Fibroblast of lung (primary cell): ENCODE measurements at places on chromosomes 6 and 20. TPM values are rescaled to one million over a fixed set of nuclear protein-coding genes. Genes with fewer than 3 reads are reported as not detected.

CRIP3 gene
- polyA plus RNA-seq = not detected in 2 replicates

COL21A1 gene
- 0.52 and 28.2 TPM in 2 replicates for polyA plus RNA-seq

BEND3 gene
- 1.7 and 2.1 TPM in 2 replicates for polyA plus RNA-seq

SEMG1 gene
- not detected in 2 replicates for polyA plus RNA-seq

SOBP gene
- polyA plus RNA-seq = 2.3 and 2.7 TPM in 2 replicates

SLC17A1 gene
- not detected in 2 replicates for polyA plus RNA-seq

GPANK1 gene
- 12.7 and 13.1 TPM in 2 replicates for polyA plus RNA-seq

CPXM1 gene
- 0.92 and 11.2 TPM in 2 replicates for polyA plus RNA-seq

LAMA2 gene
- polyA plus RNA-seq = 19.5 and 22.7 TPM in 2 replicates

TMEM217 gene
- polyA plus RNA-seq = 3.0 and 3.1 TPM in 2 replicates

HLA-DQA2 gene
- not detected in 2 replicates for polyA plus RNA-seq

ZC3H12D gene
- 0.01 TPM in 1 of 2 replicates, not detected in the other for polyA plus RNA-seq

BPIFB4 gene
- not detected in 2 replicates for polyA plus RNA-seq

DNA sequence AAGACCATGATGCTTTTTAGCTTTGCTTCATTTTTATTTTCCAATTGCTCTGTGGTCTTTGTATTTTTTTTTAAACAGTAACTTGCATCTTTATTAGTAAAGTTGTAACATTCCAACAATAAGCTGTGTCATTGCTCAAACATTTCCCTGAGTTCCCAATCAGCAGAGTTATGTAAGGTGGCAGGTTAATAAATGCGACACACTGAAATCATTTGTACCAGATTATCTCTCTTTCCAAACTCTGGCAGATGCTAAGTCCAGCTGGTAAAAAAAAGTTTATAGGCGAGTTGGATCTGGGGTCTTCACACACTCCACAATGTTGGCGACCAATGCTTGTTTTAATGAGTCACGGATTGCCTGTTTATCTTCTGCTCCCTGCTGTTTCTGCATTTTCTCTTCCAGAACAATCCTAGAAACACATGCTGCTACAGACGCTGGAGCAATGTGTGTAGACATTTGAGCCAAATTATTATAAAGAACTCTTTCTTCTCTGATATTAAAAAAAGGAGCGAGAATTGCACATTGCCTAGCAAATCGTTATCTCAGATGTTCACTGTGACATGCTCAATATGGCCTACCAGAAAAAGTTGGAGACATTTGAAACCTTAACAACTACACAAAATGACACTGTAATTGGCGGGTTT lies 113.6 kb upstream of the IFNGR1 start:
- peak; percentile 76 for DNase-seq

GRCh38 chr6:25387911-25388310 lies 108.7 kb downstream of the CARMIL1 start:
- DNase-seq = no peak

DNA sequence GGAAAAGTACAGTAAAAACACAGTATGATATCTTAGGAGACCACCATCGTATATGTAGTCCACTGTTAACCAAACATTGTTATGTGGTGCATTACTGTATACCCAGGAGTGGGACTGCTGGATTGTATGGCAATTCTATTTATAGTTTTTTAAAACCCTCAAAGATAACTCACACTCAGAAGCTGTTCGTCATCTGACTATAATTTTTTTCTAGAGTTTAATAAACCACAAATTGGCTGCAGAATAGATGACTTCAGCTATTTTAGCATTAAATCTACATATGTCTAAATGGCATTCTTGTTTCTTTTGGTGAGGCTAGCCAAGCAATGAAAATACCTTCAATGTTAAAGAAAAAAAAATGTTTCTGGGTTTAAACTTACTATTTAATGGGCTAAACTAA lies 134.2 kb upstream of the BMP5 start:
- peak; percentile 46 for DNase-seq

DNA sequence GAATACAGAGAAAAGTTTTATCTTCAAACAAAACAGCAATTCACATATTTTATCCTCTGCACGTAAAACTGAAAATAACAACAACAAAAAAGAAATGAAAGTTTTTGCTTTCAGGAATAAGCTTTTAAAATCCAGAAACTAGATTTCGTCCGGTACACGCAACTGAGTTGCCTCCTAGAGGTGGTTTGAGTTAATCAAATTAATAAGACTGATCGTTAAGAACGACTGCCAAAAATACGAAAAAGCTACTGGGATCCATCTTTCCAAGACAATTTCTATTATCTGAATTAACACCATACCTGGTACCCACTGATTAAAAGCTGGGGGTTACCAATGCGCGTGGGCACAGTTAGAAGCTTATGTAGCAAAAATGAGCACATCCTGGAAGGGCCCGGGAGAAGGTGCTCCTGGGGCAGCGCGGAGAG lies 669 bp downstream of the PDCD2 start:
- no peak for DNase-seq

- DNase-seq = peak; percentile 51
Measured at GRCh38 chr20:14288341-14289330, 48.8 kb downstream of the FLRT3 start.

GRCh38 chr6:150427843-150428242 lies 59.0 kb downstream of the IYD start:
- DNase-seq = no peak

DNA sequence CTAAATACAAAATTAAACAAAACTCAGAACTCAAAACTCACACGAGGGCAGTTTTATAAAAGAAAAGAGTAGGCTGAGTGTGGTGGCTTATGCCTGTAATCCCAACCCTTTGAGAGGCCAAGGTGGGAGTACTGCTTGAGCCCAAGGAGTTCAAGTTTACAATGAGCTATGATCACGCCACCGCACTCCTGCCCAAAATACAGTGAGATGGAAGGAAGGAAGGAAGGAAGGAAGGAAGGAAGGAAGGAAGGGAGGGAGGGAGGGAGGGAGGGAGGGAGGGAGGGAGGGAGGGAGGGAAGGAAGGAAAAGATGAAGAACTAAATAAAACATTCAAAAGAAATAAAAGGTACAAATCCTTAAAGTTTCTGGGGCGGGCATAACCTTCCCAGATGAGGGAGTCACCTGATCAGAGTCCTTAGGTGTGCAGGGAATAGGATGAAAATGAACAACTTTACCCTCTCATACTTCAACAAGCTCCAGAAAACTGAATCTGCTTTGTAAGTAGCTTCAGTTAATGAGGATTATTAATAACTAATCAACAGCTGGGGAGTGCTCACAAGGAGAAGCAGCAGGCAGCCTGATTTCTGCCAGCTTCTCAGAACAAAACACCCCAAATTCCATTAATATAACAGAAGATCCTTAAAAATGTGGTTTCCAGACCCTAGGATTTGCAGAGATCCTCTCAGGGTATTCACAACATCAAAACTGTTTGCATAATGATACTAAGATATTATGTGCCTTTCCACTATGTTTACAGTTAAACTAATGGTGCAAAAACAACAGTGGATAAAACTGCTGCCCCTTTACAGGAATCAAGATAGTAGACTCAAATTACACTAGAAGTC lies 21.8 kb downstream of the LMBRD1 start:
- no peak for DNase-seq

- no peak for DNase-seq
Measured at GRCh38 chr6:17700421-17701416, 6.0 kb downstream of the NUP153 start.

- peak; percentile 90 for DNase-seq
Measured at GRCh38 chr20:5658912-5659345, 91.3 kb upstream of the SHLD1 start.

DNA sequence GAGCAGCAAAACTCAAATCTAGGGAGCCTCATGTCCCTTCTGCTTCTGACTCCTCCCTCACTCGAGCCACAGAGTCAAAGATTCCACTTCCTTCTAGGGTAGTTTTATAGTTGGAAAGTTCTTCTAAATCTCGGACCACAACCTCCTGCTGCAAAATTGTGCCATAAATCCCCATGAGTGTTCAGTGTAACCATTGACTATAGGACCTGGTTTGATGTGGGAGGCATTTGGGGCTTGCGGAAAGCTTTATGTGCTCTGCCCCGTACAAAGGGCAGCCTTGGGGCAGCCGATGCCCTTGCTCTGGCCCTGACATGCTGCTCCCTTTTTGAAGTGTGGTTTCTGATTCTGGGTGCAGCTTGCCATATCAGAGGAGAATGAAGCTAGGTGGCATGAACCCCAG lies 43.6 kb upstream of the IER3 start:
- no peak for DNase-seq

DNA sequence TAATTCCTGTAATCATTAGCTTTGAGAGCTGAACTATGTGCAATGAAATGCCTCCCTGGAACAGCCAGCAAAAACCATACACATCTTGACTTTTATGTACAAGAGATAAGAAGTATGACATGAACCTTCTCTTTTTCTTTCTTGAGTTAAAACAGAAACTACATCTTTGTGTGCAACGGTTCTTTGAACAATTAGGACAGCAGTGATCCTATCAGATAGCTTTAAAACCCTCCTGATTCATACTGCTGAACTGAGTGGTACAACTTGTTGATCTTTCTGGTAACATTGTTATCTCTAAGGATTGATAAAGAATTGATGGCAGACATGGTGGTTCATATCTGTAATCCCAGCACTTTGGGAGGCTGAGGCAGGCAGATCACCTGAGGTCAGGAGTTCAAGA lies 43.4 kb downstream of the TRAF3IP2 start:
- no peak for DNase-seq

DNA sequence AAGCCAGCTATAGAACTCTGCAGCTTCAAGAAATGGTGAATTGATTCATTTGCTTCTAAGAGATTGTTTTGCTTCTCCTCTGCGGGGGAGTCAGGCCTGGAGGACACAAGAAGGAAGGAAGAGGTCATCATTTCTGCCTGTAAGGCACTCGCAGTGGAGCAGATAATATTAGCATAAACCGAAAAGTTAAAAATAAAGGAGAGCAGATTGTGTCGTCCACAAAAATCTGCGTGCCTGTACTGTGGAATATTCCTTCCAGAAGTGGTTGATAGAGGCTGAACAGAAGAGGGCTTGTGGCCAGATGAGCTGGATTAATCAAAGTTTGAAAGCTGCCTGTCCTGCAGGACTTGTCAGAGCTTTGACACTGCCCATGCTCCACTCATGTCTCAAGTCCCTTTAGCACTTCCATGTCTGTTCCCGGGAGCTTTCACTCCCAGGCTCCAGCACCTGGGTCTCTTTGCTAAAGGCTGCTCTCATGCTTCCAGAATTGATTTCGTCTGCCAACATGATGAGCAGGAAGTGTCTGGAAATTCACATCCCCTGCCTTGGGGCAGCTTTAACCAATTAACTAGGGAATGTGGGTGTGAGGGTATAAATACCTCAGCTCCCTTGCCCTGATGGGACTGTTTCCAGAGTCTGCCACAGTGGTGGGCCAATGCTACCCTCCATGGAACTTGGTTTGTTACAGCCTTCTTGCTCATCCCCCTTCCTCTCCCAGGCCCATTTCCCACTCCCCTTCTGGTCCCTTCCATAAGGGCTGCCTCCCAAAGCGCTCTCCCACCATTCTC lies 65.1 kb upstream of the STX16 start:
- DNase-seq = no peak

GRCh38 chr6:39268171-39268570 lies 38.9 kb upstream of the KCNK5 start:
- DNase-seq = no peak

- peak; percentile 34 for DNase-seq
Measured at GRCh38 chr6:43013097-43013842, 476 bp downstream of the MEA1 start.

- peak; percentile 52 for DNase-seq
Measured at GRCh38 chr20:35248641-35249475, 22.4 kb downstream of the MMP24 start.

DNA sequence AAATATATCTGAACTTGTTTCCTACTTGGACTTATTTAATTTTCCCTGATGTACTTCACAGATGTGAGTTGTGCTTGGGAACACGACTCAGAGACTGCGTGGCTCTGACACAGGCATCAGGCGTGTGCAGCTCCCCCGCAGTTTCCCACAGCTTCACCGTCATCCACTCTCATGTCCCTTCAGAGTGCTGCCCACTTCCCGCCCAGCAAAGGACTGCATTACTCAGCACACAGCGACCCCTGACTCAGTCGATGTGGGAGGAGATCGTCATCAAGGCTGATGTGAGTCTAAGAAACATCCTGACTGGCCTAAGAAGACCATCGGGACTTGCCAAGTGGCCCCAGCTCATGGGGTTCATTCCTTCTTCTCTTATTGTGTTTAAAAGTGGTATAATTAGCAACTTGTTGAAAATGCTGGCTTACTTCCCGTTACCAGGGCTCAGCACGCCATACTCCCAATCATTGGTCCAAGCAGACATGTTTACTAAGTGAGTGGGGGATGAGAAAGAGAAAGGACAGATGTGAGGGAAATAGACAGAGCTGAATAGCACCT lies 539.4 kb upstream of the JARID2 start:
- DNase-seq = peak; percentile 100

DNA sequence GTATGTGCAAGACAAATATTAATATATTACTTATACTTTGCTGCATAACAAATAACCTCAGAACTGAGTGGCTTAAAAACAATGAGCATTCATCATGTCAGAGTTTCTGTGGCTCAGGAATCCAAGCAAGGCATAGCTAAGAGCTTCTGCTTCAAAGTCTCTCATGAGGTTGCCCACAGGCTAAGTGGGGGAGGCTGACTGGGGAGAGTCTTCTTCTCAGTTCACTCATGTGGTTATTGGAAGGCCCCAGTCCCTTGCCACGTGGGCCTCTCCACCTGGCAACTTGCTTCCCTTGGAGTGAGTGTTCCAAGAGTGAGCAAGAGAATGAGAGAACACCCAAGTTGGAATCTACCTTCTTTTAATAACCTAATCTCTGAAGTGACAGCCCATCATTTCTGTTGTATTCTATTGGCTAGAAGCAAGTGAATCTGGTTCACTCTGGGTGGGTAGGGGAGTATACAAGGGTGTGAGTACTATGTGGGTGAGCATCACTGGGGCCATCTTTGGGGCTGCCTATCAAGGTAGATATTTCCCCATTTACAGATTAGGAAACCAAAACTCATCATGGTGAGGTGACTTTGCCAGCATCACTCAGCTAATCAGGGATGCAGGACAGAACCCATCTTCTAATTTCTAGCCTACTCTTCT lies 36.0 kb downstream of the DNAH8 start:
- DNase-seq = no peak

DNA sequence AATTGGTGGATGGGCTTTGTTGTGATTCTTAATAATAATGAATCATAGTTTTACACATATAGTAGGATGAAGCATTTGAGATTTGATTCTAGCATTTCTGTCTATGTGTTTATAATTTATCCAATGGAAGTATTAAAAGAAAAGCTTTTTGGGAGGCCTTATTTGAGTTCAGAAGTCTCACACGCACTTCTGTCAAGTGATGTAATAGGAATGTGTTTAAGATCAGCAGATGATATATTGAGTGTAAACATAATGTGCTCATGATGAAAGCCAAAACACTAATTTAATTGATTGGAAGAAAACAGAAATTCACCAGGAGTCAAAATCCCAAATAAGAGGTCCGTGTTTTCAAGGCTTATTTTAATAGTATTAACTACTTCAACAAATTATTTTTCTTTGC lies 435.6 kb upstream of the HSF2 start:
- no peak for DNase-seq

DNA sequence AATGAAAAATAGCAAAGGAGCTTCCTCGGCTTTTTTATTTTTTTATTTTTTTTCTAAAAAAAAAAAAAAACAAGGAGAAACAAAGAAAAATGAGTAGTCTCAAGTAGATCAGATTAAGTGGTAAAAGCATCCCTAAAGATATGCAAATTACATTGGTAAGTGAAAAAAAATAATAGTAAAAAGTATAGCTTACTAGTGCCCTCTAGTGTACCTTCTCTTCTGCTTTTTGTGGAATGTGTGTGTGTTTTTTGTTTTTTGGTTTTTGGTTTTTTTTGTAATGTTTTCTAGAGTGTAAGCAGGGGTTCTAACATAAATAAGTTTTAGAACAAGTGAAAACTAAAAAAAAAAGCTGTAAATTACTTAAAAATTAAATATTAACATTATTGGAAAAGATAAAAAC lies 1062.0 kb downstream of the HACE1 start:
- no peak for DNase-seq

- no peak for DNase-seq
Measured at GRCh38 chr6:122878796-122879195, 89.7 kb downstream of the SMPDL3A start.
